ENCODE measurements at places on chromosomes 3 and 15.

DNA sequence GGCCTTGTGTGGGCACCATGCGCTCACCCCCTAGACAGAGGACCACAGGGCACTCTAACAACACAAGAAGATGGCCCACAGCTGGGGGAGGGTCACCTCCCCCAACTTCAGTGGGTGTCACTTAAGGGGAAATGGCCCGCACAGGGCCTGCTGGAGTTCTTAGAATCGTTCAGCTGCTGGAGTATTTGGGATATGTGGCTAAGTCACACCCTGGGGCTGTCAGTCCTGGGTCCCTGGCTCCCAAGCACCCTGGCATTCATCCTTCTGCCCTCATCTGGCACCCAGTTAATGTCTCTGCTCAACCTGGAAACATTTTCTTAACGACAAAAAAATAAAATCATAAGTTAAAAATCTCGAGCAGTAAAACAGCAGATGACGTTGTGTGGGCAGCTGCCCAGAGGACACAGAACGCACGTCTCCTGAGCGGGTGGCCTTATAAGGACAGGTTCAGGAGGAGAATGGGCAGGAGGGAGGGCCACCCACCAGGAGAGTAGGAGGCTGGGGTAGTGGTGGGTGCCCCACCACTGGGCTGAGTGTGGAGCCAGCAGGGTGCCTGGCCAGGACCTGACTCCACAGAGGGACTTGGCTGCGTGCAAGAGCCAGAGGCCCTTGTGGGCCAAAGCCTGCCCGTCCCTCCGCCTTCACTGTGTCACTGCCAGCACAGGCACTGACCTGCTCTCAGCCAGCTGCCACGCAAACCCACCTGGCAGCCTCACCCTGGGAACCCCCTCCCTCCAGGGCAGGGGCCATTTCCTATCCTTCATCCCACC, 11.5 kb downstream of the KBTBD13 start:
- no peak for DNase-seq

DNA sequence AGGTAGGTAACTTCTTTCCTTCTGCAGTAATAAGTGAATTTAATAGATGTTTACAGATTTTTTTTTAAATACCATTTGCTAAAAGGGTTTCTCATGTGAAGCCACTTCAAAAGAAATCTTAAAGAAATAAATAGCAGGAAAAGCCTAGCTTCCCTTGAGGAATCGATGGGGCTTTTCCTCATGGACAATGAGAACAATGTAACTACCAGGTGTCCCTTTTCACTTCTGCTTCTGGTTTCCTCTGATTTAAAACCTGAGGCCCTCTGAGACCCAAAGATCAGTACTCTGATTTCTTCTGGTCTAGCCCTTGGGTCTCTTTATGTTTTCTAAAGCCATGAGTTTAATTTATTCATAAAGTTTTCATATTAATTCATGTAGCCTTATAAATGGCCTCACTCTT, 13.1 kb upstream of the TMEM42 start:
- DNase-seq = no peak

GRCh38 chr15:63970621-63971426, 75.5 kb downstream of the DAPK2 start:
- no peak for DNase-seq

- DNase-seq = no peak
These were observed 384.0 kb upstream of the TPM1 start for GRCh38 chr15:62658498-62658897.

DNA sequence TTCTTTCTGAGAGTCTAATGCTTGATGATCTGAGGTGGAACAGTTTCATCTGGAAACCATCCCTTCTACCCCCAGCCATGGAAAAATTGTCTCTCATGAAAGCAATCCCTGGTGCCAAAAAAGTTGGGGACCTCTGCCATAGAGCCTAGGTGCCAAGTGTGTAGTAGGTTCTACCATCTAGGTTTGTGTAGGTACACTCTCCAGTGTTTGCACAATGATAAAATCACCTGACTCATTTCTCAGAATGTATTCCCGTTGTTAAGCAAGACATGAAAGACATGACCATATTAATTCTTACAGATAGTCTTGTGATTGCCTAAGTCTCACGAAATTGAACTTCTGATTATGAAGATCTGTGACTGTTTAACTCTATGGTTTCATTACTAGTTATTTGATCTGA, 68.6 kb downstream of the KAT2B start:
- no peak for DNase-seq

DNA sequence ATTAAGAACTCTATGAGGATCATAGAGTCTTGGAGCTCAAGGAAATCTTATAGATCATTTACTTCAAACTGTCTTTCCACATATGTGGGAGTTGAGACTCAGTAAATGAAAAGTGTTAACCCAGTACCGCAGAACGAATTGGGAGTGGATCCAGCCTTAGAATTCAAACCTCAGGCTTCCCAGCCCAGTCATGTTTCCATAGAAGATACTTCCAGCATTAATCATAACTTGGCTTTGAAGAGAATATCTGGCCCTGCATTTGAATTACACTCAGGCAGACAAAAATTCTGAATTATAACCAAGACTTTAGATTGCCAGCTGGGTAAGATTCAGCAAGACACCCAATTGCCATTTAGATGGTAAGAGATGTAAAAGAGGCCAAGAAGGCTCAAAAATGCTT, 972.0 kb downstream of the TUSC7 start:
- DNase-seq = no peak

DNA sequence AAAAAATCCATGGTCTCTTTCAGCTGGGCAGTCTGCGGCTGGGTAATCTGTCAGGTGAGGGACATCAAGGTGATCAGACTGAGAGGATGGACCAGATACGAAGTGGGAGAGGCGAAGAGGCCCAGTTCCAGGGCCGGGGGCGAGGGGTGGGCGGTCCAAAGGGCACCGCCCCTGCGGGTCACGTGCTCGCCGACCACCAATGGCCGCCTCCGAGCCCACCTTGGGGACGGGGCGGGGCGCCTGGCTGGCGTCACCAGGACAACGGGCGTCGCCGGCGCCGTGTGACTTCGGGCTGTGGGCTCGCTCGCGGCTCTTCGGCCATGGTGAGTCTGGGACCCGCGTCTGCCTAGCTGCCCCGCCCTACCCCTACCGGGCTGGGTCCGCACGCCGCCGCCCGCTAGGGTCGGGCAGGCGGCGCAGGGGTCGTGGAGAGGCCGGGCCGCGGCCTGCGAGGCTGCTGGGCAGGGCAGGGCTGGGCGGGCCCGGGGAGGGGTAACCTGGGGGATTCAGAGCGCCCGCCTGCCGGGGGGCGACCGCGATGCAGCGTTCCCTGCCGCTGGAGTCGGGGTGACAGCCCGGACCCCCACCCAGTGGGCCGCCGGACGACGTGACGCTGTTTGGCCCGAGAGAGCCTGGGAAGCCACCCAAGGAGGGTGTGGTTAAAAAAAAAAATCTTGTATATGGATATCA, at the start of gene FBXL2:
Gene FBXL2, plus strand, starts transcription at position 250 of the 690 bp plus-strand sequence. Its CDS starts 71 bp downstream, at position 321.
- DNase-seq = no peak

DNA sequence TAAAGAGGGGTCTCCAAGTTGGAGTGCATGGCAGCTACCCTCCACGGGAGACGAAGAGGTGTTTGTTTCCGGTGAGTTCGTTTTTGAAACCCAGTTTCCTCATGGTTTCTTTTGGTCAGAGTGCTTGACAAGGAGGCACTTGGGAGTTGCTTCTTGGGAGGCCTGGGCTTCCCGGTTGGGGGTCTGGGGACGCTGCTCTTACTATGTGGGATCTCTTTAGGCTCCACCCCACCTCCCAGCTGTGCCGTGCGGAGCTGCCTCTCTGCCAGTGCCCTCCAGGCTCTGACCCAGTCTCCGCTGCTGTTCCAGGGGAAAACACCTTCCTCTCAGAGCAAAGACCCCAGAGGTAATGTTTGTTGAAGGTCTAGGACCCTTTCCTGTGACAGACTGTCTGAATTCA, 29.6 kb downstream of the KIF7 start:
- no peak for DNase-seq

- DNase-seq = no peak
These were observed 50.6 kb upstream of the AKAP13 start for GRCh38 chr15:85329561-85330422.

- no peak for DNase-seq
These were observed 24.2 kb upstream of the TM4SF4 start for GRCh38 chr3:149450281-149450680.

GRCh38 chr3:10873415-10873814, 57.4 kb downstream of the SLC6A11 start:
- no peak for DNase-seq

GRCh38 chr15:80161468-80162016, 8.7 kb downstream of the FAH start:
- DNase-seq = no peak

DNA sequence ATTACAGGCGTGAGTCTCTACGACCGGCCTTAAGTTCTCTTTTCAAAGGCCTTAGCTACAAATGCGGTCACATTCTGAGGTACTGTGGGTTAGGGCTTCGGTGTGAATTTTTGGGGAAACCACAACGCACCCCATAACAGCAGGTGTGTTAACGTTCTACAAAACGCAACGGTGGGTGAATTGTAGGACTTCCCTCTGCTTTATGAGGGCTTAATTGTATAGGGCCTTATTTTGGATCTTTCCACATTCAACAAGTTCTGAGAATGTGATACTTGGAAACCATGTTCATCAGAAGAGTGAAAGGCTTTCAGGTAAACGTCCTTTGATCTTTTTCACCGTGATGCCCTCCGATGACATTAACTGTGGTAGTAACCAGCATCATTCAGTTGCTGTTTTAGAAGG, 998.6 kb upstream of the CFAP20DC start:
- DNase-seq = no peak

DNA sequence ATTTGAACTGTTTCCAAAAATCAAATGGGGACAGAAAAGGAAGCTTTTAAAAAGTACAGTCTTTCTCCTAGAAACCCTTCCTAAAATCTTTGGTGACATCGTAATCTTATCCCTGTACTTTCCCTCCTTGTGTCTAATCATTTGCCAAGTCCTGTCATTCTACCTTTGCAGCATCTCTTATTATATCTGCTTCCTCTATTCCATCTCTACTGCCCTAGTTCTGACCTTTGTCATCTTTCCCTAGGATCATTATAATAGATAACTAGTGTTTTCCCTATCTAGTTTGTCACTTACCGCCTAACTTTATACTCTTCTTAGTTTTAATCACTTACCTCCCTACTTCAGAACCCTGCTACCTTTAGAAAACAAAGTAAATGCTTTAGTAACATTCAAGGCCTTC, 11.6 kb downstream of the USP8 start:
- DNase-seq = no peak

GRCh38 chr3:160094562-160094961, 105.9 kb downstream of the IL12A start:
- DNase-seq = no peak

- no peak for DNase-seq
These were observed 85.1 kb downstream of the OXNAD1 start for GRCh38 chr3:16349986-16350596.

DNA sequence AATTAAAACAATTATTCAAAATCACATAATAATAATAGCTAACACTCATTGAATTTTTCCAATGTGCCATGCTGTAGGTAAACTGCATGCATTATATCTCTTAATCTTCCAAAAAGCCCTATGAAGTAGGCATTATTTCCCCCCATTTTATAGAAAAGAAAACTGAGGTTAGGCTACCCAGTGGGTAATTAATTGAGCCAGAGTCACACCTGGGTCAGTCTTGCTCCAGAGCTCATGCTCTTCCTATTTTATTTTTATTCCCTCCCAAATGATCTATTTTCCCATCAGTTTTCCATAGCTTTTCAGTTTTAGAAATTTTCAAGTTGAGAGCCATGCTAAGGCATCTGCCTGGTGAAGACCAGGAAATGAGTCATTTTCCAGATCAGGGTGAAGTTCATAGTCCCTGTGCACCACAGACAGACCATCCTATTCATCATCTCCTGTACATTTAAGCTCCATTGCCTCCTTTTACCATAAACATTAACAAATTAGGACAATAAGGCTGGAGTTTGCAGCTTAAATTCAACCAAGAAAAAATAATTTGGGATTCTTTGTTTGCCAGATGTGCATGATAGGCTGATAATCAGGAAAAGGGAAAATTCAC, 417.3 kb downstream of the OTOL1 start:
- DNase-seq = no peak

- DNase-seq = no peak
These were observed 161.0 kb upstream of the CTDSPL start for GRCh38 chr3:37700466-37701248.

- no peak for DNase-seq
These were observed 29.3 kb downstream of the MTMR10 start for GRCh38 chr15:30962079-30962478.

DNA sequence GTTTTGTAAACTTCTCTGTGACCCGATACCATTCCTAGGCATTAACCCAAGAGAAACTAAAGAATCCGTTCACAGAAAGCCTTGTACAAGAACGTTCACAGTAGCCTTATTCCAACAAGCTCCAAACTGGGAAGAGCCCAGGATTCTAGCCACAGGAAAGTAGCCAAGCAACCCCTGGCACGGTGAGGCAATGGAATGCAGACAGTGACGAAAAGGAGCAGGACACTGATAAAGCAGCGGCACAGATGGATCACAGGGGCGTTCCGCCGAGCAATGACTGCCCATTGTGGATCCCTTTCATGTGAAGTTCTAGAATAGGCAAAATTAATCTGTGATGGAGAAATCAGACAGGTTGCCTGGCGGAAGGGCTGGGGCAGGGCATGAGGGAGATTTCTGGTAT, 198.7 kb upstream of the CHRNA7 start:
- no peak for DNase-seq

GRCh38 chr3:56135941-56136340, 332.3 kb downstream of the ERC2 start:
- no peak for DNase-seq

- no peak for DNase-seq
These were observed 38.2 kb downstream of the ABI3BP start for GRCh38 chr3:100954990-100955389.

- DNase-seq = no peak
These were observed 118.2 kb upstream of the RAP2B start for GRCh38 chr3:153043729-153044328.

DNA sequence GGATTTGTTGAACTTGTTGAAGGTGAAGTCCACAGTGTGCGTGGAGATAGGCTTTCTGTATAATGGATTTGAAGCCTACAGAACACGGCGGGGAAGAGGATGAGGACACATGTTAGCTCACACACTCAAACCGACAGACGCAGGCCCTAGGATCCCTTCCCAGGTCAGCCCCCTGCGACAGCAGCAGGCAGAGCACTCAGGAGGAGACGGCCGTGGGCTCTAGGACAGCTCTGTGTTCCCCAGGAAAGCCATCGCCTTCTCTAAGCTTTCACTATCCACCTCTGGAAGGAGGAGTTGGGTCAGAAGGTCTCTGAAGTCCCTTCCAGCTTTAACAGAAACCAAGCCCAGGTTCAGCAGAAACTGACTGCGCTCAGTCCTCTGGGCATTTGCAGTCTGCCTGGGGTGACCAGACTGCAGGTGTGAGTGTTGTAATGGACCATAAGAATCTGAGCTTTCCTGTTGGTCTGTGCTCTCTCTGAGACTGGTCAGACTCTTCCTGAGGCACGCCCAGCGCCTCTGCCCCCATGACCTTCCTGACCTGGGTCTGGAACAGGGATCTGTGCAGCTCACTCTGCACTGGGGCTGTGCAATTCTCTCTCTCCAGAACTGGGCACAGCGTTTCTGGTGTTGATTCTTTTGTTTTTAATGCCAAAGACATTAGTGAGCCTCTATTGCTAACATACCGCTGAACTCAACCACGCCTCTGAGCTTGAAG, 33.5 kb downstream of the UMPS start:
- DNase-seq = no peak

- DNase-seq = no peak
These were observed 462.1 kb upstream of the CDIN1 start for GRCh38 chr15:36117296-36117787.
